CD4-positive, alpha-beta T cell treated with Interleukin-12 subunit alpha and Interleukin-12 subunit beta, for 1 hour (primary cell): ENCODE measurements at places on chromosomes 5 and 9.

DNA sequence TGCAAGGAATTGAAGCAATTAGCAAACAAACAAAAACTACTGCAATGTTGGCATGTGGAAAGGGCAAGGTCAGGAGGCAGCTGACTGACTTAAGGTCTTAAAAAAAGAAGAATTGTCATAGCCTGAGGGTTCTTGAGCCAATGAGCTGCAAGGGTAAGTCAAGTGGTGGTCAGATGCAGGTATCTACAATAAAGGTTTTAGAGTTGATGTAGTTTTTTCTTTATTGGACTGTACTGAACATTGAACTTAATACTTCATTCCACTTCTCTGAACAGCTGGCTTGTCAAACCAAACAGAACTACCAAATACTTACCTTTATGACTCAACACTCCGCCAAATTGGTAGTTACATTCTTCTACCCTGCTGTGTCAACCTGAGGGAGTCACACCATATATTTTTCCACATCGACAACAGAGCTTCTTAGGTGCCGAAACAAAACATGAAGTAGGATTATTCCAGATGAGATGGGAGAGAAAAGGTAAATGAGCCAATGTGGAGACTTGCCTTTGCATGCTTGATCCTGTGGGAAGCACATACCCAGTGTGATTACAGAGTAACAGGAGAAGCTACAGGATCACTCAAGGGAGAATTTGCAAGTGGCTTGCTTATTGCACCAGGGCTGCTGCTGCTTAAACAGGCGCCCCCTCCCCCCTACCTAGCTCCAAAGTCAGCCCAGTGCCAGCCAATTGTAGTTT, 35.3 kb downstream of the EQTN start:
- DNase-seq = no peak

GRCh38 chr9:105281272-105281671, 36.8 kb downstream of the SLC44A1 start:
- no peak for DNase-seq

DNA sequence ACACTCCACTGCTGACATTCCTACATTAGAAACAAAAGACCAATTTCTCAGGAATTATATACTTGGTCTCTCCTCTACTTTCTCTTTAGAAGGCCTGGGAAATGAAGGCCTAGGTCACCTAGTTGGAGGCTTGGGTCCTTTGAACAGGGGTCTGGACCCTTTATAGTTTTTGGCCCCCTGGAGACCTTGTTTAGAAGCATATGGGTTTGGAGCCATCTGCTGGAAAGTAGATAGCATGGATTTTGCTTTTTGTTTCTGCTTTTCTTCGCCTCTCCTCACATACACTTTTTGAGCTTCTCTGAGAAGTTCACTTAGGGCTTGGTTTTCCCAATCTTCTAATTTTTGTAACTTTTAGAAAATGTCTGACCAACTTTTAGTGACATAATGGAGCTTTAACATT, 67.1 kb upstream of the CDK20 start:
- no peak for DNase-seq

DNA sequence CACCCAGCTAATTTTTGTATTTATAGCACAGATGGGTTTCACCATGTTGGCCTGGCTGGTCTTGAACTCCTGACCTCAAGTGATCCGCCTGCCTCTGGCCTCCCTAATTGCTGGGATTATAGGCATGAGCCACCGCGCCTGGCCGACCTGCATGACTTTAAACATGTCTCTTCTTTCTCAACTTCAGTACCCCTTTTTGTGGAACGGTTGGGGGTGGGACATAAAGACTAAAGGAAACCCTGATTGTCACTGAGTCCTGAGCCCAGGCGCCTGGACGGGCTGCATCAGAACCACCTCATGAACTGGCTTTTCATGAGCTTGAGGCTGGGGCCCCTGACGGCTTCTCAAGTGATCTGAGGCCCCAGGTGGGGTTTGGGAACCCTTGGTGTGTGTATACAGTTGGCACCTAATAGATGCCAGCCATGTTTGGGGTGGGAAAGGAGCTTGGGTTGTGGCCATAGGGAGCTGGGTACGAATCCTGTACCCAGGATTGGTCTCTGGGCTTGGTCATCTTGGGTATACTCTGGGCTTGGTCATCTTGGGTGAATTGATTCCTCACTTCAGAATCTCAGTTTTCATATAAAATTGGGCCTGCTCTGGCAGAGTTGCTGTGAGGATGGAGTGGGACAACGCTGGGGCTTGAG, 2.2 kb downstream of the GRK6 start:
- no peak for DNase-seq

DNA sequence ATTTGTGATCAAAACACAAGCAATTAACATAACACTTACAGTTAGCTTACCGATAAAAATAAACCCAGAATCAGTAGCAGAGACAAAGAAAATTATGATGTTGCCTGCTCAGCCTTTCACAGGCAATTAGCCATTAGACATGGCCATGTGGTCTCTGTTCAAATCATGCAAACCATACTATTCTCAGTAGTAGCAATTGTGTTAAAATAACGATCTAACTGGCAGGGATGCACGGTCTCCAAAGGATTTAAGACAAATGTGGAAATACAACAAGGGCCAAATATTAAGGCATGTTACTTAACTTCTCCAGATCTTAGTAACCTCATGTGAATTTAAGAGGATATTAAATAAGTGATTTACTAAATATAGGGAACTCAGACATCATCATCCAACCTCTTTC, 59.5 kb downstream of the PTBP3 start:
- DNase-seq = no peak

DNA sequence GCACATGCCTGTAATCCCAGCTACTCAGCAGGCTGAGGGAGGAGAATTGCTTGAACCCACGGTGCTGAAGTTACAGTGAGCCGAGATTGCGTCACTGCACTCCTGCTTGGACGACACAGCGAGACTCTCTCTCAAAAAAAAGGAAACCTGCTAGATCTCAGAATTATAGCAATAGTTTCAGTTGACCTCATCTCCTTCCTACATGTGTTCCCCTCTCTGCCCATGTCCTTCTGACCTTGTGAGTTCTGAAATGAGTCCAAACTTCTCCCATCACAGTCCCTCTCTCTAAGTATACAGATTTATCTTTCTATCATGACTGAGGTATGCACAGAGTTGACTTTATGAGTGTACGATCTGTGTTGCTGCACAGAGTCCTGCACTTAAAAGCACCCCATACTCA, 44.6 kb upstream of the SHOC1 start:
- DNase-seq = no peak
